H54 (cell line): ENCODE measurements at places on chromosomes 2 and 18.

DNA sequence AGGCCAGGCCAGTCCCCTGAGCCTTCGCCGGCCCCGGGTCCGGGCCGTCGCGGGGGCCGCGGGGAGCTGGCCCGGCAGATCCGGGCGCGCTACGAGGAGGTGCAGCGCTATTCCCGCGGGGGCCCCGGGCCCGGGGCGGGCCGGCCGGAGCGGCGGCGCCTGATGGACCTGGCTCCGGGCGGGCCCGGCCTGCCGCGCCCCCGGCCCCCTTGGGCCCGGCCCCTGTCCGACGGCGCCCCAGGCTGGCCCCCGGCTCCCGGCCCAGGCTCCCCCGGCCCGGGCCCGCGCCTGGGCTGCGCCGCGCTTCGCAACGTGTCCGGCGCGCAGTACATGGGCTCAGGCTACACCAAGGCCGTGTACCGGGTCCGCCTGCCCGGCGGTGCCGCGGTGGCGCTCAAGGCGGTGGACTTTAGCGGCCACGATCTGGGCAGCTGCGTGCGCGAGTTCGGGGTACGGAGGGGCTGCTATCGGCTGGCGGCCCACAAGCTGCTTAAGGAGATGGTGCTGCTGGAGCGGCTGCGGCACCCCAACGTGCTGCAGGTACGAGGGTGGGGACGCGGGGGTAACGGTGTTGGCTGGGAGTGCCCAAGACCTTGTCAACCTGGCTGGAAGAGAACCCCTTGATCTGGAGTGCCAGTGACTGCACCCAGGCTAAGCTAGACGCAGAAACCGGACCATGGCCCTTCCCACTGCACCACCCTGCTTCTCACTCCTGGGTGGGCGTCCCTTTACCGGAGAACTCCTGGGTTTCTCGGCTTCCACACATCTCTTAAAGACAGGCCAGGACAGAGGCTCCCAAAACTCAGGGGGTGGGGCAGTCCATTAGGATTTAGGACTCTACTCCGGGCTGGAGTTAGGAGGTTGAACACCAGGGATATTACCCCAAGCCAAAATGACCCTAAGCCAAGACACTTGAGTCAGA lies 739 bp downstream of the PKDCC start:
- no peak for DNase-seq

DNA sequence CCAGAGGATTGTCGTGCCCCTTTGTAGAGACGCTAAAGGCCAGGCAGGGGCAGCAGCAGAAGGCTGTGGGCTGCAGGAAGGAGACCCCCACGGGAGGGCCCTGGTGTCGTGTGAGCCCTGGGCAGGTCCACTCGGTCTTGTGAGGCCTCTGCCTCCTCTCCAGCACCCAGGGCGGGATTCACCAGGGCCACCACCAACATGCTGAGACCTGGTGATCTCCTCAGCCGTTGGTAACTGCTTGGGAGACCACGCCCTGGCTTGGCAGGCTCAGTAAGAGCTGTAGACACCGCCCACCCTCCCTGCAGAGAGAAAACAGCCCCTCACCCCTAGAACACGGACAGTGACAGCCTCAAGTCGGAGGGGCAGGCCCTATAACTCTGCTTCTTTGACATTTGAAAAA lies 21.1 kb downstream of the MBP start:
- DNase-seq: no peak

DNA sequence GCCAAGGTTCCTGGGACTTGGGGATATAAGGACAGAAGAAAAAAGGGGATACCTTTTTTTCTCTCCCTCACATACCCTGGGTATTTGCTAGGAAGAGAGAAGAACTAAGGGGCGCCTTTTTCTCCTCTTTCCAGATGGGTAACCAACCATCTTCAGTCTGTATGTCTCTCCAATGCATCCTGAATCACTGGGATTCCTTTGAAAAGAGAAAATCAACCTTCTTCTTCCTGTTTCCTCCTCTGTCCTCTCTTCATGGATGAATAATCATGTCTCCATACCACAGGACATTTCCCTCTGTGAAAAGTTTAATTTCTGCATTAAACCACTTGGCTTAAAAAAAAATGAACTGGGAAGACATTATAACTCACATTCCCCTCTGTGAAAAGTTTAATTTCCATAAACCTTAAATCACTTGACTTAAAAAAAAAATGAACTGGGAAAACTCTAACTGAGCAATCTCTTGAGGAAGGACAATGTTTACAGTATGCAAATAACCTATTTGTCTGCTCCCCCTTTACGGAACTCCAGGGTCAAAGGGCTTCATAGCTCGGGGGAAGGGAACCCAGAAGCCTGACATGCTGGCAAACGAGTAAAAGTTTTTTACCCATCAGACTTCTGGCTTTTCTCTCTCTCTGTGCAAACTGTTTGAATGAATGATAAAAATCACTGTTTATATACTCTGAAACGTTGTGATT lies 56.7 kb upstream of the FAM98A start:
- no peak for DNase-seq

DNA sequence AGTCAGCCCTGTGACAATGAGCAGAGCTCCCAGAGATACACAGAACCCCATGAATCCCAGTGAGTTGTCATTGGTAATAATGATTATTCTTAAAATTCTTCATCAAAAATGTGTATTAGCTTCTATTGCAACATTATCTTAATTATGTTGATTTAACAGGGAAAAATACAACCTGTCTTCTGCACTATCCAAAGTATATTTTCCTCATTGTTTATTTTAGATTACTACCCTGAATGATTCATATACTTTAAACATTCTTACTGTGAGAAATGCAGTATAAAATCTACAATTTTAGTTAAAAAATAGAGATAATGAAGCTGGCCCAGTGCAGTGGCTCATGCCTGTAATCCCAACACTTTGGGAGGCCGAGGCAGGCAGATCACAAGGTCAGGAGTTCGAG lies 125.2 kb upstream of the LYPD1 start:
- DNase-seq: no peak

DNA sequence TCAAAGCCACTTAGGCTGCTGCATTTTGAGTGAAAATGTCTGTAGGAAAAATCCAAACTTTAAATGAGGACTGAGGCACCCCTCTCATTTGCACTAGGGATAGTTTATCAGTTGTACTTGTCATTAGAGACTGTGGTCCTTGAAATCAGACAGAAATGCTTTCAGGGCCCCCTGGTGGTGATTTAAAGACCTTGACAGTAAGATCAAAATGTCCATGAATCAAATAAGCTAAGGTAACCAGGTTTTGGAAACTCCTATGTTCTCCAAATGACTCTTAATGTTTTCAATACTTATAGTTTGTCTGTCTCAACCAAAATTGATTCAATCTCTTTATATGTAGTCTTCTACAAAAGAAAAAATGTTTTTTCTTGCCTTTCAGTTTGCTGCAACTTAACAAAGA lies 28.8 kb upstream of the DDX18 start:
- no peak for DNase-seq

DNA sequence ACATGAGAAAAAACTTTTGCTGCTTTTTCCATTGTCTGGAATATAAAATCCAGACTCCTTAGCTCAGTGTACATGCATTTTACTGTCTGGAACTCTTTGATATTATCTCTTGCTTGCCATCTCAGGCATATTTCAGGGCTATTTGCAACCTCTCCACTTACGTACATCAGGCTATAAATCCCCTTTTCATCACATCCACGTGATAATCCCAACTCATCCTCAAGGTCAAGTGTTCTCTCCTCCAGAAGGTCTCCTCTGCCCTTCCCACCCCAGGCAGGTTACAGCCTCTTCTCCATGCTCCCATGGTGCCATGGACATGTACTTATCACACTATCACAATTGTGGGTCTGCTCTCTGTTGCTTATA lies 202.5 kb upstream of the RBMS1 start:
- no peak for DNase-seq

GRCh38 chr2:166432331-166432730 lies 56.6 kb upstream of the SCN9A start:
- no peak for DNase-seq
